ENCODE measurements at places on chromosomes 1 and 21.

DNA sequence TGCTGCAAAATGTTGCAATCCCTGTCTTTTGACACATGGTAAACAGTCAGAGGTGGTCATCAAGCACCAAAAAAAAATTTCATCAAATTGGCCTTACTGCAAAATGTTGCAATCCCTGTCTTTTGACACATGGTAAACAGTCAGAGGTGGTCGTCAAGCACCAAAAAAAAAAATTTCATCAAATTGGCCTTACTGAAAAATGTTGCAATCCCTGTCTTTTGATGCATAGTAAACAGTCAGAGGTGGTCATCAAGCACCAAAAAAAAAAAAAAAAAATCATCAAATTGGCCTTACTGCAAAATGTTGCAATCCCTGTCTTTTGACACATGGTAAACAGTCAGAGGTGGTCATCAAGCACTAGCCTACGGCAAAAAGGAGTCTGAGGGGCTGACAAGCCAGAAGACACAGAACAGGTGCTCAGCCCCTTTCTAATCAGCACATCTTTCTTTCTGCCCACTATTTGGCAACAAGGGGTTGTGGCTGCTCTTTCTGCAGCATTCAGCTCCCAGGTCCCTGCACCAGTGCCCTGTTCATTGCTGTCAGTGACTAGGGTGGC is 223.8 kb downstream of the KCNH1 start:
- no peak for DNase-seq

- no peak for DNase-seq
Observed at GRCh38 chr1:22328331-22329147, 123.1 kb upstream of the ZBTB40 start.

DNA sequence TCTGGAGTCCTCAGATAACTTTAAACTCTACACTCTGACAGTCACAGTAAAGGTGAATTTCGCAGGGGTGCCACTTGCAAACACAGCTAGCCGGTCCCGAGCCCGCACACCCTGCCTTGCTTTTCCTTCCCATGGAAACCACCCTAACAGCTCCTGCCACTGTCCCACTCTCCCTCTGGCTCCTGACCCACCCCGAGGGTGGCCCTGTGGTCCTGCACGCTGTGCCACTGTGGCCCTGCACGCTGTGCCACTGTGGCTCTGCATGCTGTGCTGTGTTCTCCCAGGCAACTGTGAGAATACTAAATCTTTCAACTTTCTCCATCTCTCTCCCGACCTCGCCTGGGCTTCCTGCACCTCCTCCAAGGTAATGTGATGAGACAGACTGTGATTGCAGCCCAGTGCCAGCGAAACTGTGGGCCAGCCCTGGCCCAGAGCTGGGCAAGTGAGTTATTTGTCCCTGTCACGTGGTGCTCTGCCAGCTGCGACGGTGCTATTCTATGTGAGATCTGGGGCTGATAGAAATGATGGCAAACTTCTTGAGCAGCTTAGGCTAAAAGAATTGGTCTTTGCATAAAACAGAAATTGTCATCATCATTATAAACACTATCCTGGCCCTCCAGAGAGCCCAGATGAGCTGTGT is 63.4 kb upstream of the TARBP1 start:
- no peak for DNase-seq

DNA sequence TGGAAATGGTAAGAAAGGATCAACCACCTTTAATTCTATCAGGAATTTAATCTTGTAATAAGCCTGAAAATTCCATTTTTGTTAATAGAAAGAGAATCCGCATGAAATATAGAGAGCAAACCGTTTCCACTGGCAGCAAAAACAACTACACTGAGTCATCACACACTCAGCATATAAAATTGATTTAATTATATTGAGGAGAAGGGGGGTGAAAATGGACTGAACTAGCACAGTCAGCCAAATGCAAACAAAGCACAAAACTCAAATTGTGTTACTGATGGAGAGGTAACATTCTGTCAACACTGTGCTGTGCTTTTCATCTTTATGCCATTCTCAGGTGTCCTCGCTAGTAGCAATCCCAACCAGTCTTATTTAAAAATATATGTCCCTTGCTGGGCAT is 1583.9 kb downstream of the MRPL39 start:
- DNase-seq, result no peak

GRCh38 chr1:44354268-44354839 is 703 bp downstream of the ERI3 start:
- no peak for DNase-seq

- no peak for DNase-seq
Observed at GRCh38 chr1:38026592-38027200, 14.2 kb downstream of the UTP11 start.

DNA sequence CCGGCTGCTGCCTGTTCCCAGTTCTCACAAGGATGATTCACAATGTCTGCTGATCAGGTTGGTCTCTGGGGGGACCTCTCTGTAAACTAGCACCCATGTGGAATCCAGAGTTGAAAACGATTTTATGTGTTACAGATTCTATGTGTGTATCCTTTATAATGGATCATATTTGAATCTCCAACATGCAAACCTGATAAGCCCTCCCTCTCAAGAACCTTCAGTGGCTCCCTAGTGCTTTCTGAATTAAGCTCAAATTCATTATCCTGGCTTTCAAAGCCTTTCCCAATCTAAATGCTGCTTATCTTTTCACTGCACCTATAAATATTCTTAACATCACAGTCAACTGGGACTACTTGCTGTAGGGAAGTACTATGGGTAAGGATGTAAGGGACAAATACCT is 166.8 kb upstream of the USP24 start:
- no peak for DNase-seq

- no peak for DNase-seq
Observed at GRCh38 chr21:41360072-41360821, 1.6 kb upstream of the MX2 start.

GRCh38 chr1:52296345-52296744 is 69.7 kb downstream of the CC2D1B start:
- DNase-seq, result no peak

DNA sequence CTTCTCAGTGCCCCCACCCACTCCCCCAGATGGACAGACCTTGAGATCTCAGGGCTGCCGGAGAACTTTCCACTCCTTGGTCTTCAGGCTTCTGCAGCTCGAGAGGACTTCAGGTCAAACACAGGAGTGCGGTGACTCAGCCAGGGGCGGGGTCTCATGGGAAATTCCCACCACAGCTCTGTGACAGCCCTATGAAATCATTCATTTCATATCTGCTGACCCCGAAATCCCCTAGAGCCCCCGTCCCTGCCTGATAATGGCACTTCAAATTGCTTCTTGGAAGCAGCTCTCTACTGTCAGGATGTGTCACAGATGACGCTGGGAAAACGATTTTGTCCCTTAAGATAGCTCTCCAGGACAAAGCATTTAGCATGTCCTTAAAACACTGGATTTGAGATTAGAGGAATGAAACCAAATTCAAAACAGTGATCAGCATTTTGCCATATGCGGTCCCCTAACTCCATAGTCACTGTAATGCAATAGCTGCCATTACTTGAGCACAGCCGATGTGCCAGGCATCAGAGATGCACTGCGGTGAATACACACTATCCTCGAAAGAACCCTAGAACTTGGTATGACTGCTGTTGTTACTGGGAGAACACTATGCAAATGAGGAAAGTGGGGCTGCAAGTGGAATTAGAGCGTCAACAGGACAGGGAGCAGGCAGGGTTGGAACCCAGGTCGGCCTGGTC is at the start of gene TNFRSF9:
TSS of gene TNFRSF9 (minus strand) at position 95 of the 692 bp plus-strand sequence. CDS start 845 bp downstream, outside the sequence.
- peak; percentile 76 for DNase-seq

- no peak for DNase-seq
Observed at GRCh38 chr1:21764615-21765423, 18.1 kb downstream of the USP48 start.

GRCh38 chr1:35585281-35585680 is 12.2 kb downstream of the TFAP2E start:
- no peak for DNase-seq
